ENCODE measurements at places on chromosomes 3 and 15.

GRCh38 chr3:59256230-59256629 lies 206.4 kb upstream of the CFAP20DC start:
- H3K36me3 ChIP-seq = no peaks in the 10 kb centered on the region
- H3K27me3 ChIP-seq = no peaks in the 10 kb centered on the region
- H3K27ac ChIP-seq = no peak overlapping the region
- no peak for DNase-seq

DNA sequence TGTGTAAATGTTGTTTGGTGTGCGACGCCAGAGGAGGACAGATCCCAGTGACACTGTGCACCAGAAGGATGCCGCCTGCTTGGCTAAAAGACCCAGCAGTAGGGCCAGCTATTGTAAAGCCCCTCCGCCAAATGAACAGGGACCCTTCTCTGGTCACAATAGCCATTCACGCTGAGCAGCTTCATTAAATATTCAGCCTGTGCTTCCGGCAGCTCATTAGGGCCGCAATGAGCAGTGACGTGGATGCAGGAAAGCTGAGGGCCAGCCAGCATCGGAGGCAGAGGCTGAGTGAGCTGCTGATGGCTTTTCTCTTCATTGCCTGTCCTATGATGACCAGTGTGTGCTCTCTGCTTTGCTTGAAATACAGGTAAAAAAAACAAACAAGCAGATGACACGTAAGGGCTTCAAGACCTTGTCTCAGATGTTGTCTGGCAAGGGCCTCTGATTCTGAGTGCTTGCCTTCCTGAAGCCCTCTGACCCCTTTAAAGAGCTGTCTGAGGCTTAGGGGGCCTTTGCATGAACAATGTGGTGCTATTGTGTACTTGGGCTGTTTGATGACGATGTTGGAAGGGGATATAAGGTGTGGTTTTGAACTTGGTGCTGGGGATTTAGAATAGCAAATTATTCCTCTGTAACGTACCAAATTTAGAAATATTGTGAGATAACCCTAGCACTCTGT lies 130.4 kb downstream of the FEZF2 start:
- H3K4me1 ChIP-seq = no peaks in the 10 kb centered on the region
- no peaks in the 10 kb centered on the region for H3K36me3 ChIP-seq
- DNase-seq = no peak
- H3K27me3 ChIP-seq = peaks cover 34% of the 10 kb centered on the region
- no peak overlapping the region for H3K4me3 ChIP-seq
- H3K27ac ChIP-seq = no peak overlapping the region

DNA sequence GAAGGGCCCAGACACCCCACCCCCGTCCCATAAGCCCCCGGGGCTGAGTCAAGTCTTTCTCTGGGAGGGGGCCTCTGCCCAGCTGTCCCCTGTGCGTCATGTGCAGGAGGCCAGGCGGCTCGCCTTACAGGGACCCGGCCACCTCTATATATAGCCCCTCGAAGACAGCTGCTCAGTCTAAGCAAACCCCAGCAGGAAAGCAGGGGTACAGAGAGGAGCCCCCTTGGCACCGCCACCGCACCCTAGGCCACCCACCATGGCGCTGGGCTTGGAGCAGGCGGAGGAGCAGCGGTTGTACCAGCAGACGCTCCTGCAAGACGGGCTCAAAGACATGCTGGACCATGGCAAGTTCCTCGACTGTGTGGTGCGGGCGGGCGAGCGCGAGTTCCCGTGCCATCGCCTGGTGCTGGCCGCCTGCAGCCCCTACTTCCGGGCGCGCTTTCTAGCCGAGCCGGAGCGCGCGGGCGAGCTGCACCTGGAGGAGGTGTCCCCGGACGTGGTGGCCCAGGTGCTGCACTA lies at the start of gene KLHL40:
KLHL40 (plus strand) TSS at position 175 of the 519 bp plus-strand sequence; CDS start at position 257, 82 bp downstream.
- no peaks in the 10 kb centered on the region for H3K36me3 ChIP-seq
- no peak within 1 kb of the TSS for H3K27ac ChIP-seq
- peaks cover 51% of the 10 kb centered on the region for H3K27me3 ChIP-seq
- H3K4me1 ChIP-seq = peaks cover 22% of the 10 kb centered on the region
- peak within 1 kb of the TSS; percentile 77 for H3K4me3 ChIP-seq
- DNase-seq = no peak

- no peaks in the 10 kb centered on the region for H3K36me3 ChIP-seq
- H3K4me1 ChIP-seq = no peaks in the 10 kb centered on the region
- no peak overlapping the region for H3K4me3 ChIP-seq
- no peak for DNase-seq
- peaks cover 6% of the 10 kb centered on the region for H3K27me3 ChIP-seq
- no peak overlapping the region for H3K27ac ChIP-seq
Measured at GRCh38 chr3:194937144-194937543, 251.5 kb downstream of the FAM43A start.

DNA sequence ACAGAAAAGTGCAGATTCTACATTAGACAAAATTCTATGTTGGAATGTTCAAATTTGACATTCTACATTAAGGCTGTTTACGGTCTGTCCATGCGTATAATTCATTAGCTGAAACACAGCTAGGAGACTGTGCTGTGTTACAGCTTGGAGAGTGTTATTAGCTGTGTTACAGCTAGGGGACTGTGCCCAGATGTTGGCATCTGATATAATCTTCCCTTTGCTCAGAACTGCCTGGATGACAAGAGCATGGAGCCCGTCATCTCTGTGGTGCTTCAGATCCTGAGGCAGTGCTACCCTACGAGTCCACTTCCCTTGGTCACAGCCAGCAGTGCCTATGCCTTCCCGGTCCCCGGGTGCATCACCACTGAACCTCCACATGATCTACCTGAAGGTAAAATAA lies 177.0 kb downstream of the AGBL1 start:
- no peak for DNase-seq
- H3K36me3 ChIP-seq = no peaks in the 10 kb centered on the region
- peaks cover 14% of the 10 kb centered on the region for H3K27me3 ChIP-seq

DNA sequence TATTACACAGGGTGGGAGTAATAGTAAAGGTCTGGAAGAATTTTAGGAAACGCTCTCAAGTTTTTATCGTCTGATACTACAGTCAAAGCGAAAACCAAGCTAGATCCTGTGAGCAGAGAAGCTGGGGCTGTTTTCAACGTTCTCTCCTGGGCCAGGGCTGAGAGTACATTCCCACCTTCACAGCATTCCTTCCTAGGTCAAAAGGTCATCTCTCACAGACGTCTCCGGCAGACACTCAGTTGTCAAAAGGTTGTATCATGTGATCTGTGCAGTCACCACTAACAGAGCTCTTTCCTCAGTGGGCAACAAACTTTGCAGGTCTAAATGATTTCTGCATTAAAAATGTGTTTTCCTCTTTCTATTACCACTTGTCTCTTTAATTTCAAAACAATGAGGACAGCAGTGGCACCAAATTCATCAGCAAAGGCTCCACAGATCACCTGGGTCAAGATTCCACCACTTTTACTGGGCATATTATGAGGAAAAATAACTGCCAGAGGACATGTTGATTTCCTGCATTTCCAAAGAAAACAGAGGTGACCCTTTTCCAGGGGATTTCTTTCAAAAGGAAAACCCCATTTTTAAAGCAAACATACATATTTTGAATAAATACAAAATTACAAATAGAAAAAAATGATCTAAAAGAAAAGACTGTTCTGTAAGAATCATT lies 41.9 kb downstream of the MEIS2 start:
- H3K36me3 ChIP-seq = no peaks in the 10 kb centered on the region
- no peaks in the 10 kb centered on the region for H3K27me3 ChIP-seq
- no peaks in the 10 kb centered on the region for H3K4me1 ChIP-seq
- H3K4me3 ChIP-seq = no peak overlapping the region

DNA sequence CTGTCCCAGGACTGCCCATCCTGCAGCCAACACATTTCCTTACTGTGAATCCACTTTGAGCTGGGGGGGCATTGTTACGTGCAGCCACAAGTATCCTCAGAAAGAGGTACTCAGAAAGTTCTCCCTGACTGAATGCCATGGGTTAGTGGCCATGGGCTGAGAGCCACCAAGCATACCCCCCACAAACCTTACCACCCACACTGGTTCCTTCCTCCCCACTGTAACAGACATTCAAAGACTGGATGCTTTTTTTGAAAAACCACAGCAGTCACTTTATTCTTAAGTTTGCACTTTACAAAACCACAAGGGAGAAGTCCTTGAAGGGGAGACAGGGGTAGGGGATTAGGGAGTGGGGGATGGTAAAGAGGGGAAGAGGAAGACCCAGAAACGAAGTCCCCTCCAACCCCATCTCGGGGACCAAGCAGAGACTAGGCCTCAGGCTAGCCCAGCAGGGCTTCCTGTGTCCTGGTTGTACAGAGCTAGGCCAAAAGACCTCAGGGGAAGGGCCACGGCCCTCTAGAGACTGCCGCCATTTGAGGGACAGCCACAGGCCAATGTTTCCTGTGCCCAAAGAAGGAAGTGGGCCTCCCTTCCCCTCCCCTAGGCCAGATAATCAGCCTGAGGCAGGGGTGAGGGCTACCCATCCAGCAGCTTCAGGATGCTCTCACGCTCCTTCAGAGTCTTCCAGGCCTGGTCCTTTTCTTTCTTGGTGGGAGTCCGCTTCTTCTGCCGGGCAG lies 10.1 kb upstream of the CAMK1 start:
- H3K27ac ChIP-seq = peak overlapping the region; percentile 81
- H3K27me3 ChIP-seq = no peaks in the 10 kb centered on the region
- peaks cover 8% of the 10 kb centered on the region for H3K36me3 ChIP-seq
- peaks cover 70% of the 10 kb centered on the region for H3K4me1 ChIP-seq
- peak; percentile 64 for DNase-seq

DNA sequence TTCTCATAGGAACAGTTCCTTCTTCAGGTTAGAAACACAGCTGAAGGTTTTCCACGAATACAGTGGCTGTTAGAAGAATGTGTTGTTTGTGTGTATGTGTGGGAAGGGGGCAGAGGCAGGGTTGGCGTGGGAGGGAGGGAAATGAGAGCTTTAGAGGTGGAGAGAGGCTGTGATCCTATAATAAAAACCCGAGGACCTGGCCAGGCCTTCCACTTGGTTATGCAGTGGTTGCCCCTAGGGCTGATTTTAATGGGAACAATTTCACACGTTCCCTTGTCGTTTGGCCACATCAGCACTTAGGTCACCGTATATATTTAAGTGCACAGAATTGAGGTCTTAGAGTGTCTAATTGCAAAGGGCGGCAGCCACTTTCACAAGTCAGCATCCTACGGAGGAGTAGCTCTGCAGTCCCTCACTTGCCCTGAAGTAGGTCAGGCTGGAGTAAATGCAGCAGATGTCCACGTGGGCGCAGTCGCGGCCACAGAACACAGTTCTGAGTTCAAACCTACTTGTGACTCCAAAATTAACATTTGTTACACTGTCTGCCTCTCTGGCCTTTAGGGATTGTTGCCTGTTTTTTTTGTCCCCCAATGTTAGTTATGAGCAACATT lies 85.6 kb downstream of the PDCD6IP start:
- DNase-seq = no peak
- no peaks in the 10 kb centered on the region for H3K36me3 ChIP-seq
- peak overlapping the region; percentile 21 for H3K4me3 ChIP-seq
- H3K27ac ChIP-seq = no peak overlapping the region
- H3K27me3 ChIP-seq = no peaks in the 10 kb centered on the region

DNA sequence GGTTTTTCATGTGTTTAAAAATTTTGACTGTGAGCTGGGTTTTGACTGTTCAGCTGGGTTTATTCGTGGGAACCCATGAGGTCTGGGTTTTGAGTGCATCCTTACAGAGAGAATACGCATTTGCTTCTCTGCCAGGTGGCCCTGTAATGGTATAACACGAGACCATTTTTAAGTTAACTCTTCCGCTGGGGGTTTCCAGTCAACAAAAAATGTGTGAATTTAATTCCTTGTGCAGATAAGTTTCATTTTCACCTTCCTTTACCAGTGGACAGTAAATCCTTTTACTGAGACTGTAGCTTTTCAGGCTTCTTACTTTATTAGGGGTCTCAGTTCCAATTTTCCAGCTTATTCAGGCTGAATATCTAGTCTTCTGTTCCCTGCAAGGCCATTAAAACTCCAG lies 149.6 kb downstream of the OPA1 start:
- H3K27ac ChIP-seq = peak overlapping the region; percentile 29
- H3K4me1 ChIP-seq = peaks cover 6% of the 10 kb centered on the region
- peaks cover 6% of the 10 kb centered on the region for H3K27me3 ChIP-seq
- H3K4me3 ChIP-seq = no peak overlapping the region
- DNase-seq = no peak
- no peaks in the 10 kb centered on the region for H3K36me3 ChIP-seq

DNA sequence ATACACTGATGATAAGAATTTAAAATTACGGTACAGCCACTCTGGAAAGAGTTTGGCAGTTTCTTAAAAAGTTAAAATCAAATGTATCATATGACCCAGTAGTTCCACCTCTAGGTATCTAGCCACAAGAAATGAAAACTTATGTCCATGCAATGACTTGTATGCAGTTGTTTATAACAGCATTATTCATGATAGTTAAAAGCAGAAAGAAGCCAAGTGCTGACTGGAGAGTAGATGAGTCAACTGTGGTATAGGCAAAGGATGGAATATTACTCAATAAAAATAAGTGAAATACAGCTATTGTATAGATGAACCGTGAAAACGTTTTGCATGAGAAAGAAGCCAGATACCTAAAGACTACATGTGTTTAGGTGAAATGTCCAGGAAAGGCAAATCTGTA lies 14.8 kb downstream of the GPR87 start:
- peak overlapping the region; percentile 16 for H3K27ac ChIP-seq
- H3K27me3 ChIP-seq = peaks cover 26% of the 10 kb centered on the region
- H3K36me3 ChIP-seq = no peaks in the 10 kb centered on the region
- H3K4me1 ChIP-seq = peaks cover 57% of the 10 kb centered on the region

GRCh38 chr3:20739814-20740213 lies 553.8 kb upstream of the SGO1 start:
- no peaks in the 10 kb centered on the region for H3K27me3 ChIP-seq
- no peaks in the 10 kb centered on the region for H3K36me3 ChIP-seq
- H3K4me1 ChIP-seq = no peaks in the 10 kb centered on the region
- no peak overlapping the region for H3K4me3 ChIP-seq
- H3K27ac ChIP-seq = no peak overlapping the region
- DNase-seq = no peak
